Central memory CD4-positive, alpha-beta T cell (primary cell): ENCODE measurements at places on chromosomes 11 and 22.

DNA sequence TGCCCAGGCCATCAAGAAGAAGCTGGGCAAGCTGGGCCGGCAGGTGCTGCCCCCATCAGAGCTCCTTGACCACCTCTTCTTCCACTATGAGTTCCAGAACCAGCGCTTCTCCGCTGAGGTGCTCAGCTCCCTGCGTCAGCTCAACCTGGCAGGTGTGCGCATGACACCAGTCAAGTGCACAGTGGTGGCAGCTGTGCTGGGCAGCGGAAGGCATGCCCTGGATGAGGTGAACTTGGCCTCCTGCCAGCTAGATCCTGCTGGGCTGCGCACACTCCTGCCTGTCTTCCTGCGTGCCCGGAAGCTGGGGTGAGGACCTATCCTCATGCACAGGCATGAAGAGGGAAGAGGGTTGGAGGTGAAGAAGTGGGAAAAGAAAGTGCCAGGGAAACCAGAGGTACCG lies 5.3 kb upstream of the NHERF4 start:
- no peak for DNase-seq

DNA sequence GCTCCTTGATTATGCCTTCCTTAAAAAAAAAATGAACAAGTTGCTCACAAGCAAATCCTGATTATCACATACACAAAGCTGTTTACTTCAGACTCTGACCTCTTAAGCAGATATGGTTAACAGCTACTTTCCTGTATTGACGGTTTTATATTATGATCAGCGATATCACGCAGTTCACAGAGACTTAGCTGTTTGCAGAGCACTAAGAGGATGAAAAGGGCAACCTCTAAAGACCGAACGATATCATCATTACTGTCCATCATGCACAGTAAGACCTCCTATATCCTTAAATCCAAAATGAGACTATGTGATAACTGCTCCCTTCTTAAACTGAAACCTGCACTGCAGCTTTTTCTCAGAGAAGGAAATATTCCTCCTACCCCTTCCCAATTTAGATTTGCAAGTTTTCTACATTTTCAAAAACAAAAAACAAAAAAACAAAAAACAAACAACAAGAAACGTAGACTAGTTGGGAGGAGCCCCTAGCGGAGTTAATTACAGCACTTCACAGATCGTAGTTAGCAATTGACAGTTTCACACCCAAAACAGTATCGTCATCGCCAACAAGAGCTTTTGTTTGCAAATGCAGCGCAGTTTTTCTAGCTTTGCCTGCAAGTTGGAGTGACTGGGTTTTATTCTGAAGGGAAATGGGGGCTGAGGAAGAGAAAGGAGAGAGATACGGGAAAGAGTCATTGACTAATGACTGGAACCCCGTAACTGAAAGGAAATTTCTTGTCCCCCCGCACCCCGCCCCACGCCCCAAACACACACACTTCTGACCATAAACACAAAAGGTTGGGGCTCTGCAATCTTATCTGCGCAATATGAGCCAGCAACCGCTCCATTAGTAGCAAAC lies 1.2 kb downstream of the DDX6 start:
- peak; percentile 56 for DNase-seq

DNA sequence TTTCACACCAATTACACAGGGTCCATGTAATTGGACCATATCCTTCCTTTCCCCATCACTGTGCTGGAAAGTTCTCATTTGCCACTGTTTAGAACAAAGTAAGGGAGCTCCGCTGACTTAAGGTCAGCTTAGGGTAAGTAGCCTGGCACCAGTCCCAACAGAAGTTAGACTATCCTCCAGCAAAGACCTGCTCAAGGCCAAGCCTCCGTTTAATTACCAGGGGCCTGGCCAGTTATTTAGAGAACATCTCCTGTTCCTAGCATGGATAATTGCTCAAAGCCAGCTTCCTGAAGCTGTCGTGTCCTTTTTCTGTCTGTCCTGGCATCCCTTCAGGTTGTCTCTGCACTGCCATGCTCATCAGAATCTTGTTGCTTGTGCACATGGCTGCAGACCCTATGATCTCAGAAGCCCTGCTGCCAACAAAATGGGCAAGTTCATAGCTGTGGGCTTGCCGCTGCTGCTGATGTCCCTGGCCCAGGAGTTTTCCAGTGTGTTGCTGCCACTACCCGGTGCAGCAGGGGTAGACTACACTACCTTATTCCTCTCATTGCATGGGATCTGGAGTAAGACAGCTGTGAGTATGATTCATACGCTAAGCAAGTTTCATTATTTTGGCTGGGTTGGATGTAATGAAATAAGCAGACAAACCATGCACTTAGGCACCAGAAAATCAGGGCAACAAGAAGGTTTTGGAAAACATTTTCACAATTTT lies 8.1 kb downstream of the OR8A1 start:
- no peak for DNase-seq

GRCh38 chr11:33682446-33682845 lies 18.2 kb downstream of the C11orf91 start:
- DNase-seq = no peak

DNA sequence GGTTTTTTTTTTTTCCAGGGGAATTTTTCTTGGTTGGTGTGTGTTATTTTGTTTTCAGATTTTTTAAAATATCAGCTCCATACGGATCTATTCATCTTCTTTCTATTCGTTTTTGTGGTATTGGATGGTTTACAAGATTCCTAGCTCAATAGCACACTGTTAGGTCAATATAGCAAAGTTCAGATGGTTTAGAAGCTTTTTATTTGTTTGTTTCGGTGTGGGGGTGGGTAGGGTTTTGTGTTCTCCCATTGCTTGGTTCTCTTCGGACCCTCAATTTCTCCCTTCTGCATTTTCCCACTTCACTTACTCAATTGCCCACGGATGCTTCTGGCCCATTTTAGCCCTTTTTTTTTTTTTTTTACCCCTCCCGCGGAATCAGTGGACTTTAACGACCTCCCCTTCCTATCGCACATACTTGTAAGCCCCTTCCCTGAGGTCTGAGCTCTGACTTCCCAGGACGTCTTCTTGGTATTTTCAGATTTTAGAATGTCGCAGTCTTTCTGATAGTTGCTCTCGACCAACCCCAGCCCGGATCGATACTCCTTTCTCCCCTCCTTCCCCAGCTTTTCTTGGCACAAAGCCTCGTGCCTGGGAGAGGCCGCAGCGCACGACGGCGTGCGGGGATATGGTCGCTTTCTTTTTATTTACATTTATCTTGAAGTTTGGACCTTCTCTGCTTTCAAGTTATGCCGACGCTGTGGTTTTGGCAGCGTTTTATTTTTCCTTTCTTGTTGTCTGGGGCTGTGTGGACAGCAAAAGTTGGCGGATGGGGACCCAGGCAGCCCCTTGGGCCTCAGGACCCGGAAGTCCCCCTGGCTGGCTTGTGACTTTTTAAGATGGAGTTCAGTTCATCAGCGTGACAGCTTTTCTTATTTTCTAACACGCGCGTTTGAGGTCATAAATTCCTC lies 4.4 kb upstream of the SPDYC start:
- DNase-seq = no peak

GRCh38 chr11:1541474-1542204 lies 30.4 kb downstream of the DUSP8 start:
- DNase-seq = no peak

DNA sequence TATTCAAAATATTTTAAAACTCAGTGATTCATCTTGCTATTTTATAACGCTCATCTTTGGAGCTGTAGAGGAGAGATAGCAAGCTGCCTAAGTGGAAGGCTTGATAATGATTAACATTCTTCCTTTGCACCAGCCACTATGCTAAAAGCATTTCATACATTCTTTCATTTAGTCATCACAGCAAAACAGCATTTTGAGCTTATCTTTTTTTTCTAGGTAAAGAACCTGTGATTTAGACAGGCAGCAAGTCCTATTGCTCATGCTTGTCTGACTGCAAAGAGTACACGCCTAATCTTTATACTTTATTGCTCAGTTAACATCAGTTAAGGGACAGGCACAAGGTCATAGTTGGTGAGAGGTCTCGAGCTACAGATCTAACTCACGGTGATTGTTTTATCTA lies 713.1 kb upstream of the ARHGAP42 start:
- no peak for DNase-seq

- no peak for DNase-seq
Measured at GRCh38 chr11:60592601-60593000, 77.4 kb downstream of the MS4A13 start.

DNA sequence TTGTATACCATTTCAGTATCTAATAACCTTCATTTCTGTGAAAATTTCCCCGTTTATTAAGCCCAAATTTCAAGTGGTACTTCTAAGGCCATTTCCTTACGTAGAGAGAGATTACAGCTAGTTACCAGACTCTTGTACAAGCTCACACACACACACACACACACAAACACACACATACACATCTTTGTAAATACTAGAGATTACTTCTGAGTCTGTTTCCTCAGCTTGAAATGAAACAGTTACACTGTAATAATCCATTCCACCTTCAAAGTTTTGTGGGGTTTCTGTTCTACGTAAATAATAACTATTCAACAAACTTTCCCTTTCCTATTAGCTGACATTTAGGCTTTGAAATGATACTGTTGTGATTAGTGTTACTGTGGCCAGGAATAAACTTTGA lies 6.2 kb downstream of the POGLUT3 start:
- no peak for DNase-seq

- no peak for DNase-seq
Measured at GRCh38 chr11:10900681-10901415, 43.0 kb upstream of the ZBED5 start.

GRCh38 chr11:128569291-128569690 lies 18.1 kb downstream of the ETS1 start:
- DNase-seq = no peak

DNA sequence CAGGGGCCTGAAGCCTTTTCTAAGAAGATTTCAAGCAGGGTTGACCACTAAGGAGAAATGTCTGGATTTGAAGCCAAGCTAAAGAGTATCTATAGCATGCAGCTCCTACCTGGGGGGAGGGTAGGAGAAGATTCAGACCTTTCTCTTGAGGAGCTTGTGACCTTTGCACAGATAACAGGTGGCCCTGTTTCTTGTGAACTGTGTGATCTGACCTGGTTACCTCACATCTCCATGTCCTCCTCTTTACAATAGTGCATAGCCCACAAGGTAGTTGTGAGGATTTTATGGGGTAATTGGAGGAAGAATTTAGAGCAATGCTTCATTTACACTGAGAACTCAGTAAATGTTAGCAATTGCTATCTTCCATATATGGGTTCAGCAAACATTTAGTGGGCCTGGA lies 310.1 kb downstream of the TMEM135 start:
- DNase-seq = no peak

GRCh38 chr11:116931206-116931953 lies 94.0 kb upstream of the APOA1 start:
- peak; percentile 81 for DNase-seq
